ENCODE measurements at places on chromosomes 16 and 17.
A peak's percentile ranks its signal among the peaks of the same experiment; 100 is the strongest.

DNA sequence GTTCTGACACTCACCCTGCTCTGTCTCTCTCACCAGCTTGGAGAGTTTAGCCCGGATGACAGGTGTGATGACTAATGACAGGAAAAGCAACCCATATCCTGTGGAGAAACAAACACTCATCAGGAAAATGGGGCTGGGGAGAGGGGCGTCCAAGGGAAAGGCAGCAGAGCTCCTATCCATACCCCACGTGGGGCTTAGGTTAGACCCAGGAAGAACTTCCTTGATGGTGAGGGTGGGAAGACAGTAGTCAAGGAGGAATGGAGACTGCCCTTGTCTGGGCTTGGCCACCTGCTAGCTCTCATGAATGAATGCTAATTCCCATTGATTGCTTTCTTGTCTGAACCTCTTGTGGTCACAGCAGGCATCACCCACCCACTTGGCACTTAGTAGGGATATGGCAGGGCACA, 3.8 kb downstream of the SLC46A1 start:
- no peak for DNase-seq

- DNase-seq: peak; percentile 94
These were observed 58.3 kb downstream of the SREBF1 start for GRCh38 chr17:17778308-17779014.

- DNase-seq: no peak
These were observed 9.2 kb upstream of the TNFRSF13B start for GRCh38 chr17:16980813-16981731.

- DNase-seq: no peak
These were observed 78.8 kb downstream of the CES1 start for GRCh38 chr16:55754056-55754455.

DNA sequence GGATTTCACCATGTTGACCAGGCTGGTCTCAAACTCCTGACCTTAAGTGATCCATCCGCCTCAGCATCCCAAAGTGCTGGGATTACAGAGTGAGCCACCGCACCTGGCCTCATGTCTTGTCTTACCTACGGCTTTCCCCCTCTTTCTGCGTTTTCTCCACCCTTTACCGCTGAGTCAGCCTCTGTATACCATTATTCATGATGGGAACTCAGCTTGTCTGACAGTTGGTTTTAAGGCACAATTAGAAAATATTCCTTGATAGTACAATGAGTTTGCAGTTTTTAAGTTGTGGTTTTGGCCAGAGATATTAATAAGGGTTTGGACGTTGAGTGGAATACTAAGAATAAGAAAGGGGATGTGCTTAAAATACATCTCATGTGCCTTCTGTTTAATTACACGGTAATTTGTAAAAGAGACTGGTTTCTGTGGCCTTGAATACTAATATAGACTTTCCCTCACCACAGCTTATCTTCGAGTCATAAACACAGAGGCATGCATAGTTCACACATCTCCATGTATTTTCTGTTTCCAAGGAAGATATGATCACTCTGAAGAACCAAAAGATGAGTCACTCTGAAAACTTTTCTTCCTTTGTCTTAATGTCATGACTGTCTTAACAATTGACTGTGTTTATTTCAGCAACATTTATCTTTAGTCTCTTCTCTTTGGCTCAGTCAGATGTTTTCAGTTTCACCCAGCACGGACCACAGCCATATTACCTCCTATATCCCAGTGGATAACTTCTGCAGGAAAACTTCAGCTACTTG, 54.4 kb downstream of the PITPNC1 start:
- peak; percentile 92 for DNase-seq

DNA sequence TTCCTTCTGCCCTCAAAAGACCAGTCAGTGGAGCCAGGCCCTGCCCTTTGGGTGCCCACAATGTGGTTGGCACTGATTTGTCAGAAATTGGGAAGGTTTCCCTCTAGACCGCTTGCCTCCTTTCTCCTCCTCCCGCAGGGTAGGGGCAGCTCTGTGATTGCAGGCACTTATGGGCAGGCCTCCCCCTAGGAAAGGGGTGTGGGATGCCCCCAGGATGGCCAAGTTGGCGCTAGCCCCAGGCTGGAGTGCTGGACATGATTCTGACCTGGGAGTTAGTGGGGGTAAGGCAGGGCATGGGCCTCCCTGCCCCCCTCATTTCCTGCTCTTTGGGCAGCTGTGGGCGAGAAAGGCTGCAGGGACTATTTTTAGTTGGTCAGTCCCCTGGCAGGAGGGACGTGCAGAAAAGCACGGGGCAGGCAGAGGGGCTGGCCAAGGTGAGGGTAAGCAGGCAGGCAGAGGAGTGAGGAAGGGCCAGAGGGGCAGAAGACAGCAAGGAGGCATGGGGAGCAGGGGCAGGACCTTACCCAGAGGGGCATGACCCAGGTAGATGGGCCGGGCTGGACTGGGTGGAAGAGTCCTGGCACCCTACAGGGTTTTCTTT, 3.3 kb downstream of the RARA start:
- DNase-seq: no peak

DNA sequence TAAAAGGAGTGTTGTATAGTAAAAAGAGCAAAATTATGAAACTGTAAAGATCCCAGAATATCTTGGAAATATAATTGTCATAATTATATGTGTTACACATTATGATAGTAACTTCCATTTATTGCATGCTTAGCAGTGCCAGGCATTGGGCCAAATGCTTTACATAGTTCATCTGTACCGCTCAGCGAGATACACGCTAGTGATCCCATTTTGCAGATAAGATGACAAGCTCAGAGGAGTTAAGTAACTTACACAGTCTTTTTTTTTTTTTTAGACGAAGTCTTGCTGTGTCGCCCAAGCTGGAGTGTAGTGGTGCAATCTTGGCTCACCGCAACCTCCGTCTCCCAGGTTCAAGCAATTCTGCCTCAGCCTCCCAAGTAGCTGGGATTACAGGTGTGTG, 6.8 kb upstream of the EZH1 start:
- peak; percentile 70 for DNase-seq

GRCh38 chr17:37068266-37068665, 119.5 kb downstream of the AATF start:
- DNase-seq: peak; percentile 18

- no peak for DNase-seq
These were observed 32.8 kb upstream of the ABCC3 start for GRCh38 chr17:50601823-50602375.

DNA sequence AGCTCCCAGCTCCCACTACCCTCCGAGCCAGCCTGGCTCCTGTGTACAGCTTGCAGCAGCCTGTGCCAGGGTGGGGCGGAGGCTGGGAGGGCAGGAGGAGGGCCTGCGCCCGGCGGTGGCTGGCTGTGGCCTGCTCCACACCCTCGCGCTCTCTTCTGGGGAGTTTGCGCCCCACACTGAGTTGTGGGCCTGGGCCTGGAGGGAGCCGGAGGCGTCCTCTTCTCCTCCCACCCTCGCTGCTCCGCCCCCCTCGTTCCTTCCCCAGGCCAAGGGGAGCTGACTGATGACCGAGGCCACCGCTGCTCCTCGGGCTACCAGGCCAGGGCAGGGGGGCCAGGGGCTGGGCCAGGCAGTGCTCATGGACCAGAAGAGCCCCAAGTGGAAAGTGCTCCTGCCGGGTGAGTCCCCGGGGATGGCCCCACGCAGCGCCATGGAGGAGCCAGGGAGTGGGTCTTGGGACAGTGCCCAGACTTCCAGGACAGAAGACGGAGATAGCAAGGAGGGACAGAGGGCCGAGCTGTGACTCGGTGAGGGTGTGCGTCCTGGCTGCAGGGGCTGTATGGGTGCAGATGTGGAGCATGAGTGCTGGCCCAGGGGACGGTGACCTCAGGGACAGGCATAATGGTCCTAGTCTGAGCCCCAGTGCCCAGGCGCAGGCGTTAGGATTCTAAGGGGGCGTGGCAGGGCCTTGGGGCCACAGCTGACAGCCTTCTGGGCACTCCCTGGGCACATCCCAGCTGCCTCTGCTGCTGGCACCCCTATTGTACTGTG, 242.1 kb upstream of the GSE1 start:
- DNase-seq: no peak

DNA sequence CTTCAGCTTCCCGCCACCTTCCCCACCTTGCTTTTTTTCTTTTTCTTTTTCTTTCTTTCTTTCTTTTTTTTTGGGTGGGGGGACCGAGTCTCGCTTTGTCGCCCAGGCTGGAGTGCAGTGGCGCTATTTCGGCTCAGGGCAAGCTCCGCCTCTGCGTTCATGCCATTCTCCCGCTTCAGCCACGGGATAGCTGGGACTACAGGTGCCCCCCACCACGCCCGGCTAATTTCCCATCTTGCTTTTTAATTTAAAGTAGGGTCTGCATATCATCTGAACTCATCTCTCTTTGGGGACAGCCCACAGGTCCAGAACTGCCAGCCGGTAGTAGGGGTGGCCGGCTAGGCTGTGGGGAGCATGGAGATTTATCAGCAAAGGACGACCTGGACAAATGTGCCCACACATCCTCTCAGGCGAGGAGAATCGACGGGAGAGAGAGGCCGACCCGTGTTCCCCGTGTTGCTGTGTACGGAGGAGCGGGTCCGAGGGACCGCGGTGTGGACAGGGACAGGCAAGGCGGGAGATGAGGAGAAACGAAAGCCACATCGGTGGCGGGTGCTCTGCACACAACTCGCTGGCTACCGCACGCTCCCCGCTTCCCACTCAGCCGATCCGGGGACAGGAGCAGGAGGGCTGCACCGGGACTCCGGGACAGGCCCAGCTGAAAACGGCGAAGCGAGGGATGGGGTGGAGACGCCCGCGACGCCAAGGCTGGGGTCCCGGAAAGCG, 2.4 kb downstream of the MT1M start:
- no peak for DNase-seq

DNA sequence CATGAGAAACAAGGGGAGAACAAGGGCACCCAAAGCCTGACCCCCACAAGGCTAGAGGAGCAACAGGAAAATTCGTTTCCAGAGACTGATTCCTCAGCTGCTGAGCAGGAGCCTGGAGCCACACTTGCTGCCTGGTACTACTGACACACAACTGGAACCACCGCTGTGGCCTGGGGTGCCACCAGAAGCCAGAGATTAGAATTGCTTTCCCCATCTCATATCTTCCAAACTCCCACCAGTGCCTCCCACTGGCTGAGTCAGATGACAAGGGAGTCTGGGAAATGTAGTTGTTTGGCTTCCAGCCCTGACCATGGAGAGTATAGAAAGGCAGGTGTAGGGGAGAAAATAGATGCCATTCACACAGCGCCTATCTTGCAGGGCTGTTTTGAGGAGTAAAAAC, 4.1 kb upstream of the TMEM11 start:
- DNase-seq: peak; percentile 26

GRCh38 chr16:16045296-16045695, 95.9 kb downstream of the ABCC1 start:
- DNase-seq: peak; percentile 60

DNA sequence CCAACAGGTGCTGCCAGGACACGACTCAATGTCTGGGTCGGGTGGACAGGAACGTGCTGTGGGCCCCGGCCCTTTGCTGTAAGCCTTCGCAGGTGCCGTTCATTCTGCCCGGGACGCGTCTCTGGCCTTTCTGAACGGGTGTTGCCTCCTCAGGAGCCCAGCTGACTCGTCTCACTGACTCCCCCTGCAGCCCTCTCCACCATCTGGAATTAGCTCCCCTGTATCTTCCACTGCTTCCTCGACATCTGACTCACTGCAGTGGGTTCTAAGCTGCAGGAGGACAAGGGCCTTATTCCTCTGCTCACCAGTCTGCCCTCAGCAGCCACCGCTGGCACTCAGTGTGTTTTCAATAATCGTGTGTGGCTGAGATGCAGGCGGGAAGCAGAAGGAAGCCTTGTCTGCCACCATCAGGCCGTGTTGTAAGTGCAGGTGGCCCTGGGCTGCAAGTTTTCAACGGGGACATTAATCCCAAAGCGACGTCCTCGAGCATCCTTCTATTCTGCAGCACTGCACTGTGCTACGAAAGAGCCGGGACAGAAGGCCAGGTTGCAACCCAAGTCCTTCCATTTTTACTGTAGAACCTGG, 256.2 kb downstream of the FOXL1 start:
- DNase-seq: peak; percentile 42

DNA sequence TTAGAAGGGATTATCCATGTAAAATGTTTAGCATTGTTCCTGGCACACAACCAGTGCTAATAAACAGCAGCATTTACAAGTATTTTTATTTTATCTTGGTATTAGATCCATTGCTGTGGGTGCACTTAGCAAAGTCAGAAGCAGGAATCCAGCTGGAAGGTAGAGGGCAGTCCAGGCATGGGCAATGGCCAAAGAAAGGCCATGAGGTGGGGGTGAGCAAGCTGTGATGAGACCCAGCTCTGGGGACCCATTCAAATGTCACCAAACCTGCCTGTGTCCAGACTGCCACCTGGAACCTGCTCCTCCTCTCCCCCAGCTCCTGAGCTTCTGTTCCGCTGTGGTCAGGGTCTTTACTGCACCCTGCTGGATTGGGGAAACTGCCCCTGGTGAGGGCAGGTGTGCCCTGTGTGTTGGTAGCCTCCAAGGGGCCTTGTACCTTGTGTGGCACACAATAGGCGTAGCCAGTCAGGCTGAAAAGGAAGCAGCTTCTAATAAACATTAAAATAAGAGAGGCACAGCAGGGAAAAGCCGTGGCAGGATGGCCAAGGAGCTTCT, 118.0 kb upstream of the CRHR1 start:
- DNase-seq: no peak

DNA sequence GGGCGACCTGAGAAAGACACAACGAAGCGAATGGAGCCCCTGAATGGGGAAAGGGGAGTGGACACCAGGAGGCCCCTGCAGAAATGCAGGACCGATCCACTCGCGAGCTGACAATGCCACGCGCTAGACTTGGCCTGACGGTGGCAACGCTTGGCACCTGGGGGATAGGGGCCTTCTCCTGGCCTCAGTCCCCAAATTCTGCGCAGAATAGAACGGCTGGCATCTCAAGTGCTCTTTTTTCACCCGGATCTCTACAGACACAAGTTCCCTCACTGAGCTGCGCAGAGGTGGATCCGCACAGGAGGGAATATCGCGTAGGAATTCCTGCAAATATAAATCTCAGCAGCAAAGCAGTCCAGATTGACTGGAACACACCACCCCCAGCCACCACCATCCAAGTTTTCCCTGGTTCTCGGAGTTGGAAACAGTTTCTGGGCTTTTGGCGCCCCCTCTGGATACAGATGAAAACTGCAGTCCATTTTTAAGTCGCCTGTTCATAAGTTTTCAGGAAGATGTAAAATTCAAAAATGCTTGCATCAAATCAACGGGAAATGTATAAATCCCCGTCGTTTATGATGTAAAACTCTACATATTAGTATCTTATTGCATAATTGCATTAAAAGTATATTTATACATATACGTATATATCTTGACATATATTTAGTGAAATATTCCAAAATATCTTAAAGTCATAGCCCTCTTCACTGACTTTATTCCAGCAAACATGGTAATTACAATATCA, 2.3 kb upstream of the SOX9 start:
- peak; percentile 90 for DNase-seq

- DNase-seq: no peak
These were observed 34.4 kb downstream of the CMIP start for GRCh38 chr16:81478876-81479511.
